ENCODE measurements at places on chromosomes 2 and 18.

DNA sequence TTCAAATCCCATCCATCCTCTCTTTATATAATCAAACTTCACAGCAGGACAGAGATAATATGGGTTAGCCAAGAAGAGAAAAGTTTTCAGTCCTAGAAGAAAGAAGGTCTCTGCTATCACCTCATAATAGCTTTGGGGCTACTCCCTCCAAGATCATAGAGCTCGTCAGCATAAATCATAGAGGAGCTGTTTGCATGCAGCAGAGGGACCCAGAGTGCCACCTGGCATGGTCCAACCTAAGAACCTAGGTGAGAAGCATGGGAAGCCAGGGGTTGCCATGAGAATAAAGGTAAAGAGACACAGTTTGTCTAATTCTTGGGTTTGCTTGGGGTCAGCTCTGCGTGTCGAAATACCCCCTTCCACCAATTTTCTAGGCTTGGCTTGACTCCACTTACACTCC, 87.1 kb upstream of the CYP1B1 start:
- DNase-seq: no peak

DNA sequence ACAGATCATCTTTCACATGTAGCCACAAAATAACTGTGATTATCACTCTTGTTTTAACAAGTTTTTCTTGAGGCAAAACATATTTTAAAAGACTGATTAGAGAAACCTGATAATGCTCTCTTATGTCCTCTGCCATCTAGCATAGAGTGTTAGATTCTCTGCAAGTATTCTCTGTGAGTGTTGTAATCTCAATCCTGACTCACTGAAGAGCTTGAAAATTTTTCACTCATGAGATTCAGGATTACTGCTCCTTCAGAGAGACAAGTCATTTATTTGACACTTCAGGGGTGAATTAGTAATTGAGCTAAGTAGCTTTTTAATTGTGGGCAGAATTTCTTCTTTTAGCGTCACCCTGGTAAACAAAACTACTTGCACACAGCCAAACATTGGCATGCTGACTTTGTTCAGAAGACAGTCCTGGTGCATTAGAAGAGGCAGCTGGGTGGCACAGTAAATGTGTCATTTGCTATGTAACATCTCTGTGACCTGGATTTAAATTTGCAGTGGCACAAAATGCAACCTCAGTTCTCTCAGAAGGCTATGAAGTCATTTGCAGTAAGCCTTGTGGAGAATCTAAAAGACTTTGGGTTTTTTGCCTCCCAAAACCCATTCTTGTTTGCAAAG, 172.9 kb downstream of the LRP1B start:
- DNase-seq: no peak

DNA sequence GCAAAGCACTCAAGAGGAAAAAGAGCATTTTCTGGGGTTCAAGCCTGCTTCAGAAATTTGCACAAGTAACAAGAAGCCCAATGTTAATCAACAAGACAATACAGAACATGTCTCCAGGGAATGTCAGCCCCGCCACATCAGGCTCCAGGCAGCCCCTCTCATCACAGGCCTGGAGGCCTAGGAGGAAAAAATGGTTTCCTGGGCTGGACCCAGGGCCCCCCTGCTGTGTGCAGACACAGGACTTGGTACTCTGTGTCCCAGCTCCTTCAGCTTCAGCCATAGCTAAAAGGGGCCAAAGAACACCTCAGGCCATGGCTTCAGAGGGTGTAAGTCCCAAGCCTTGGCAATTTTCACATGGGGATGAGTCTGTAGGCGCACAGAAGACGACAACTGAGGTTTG, 802.9 kb upstream of the KLHL29 start:
- DNase-seq: no peak

GRCh38 chr2:239609162-239609561, 208.3 kb upstream of the HDAC4 start:
- DNase-seq: no peak

- no peak for DNase-seq
Observed at GRCh38 chr18:73007195-73007914, 139.6 kb upstream of the NETO1 start.

- DNase-seq: no peak
Observed at GRCh38 chr2:27721335-27721734, 50.2 kb upstream of the MRPL33 start.

All from cortex of kidney (tissue), 1 donor.